NCI-H2081 treated with DMSO at 0.1 percent for 48 hours (cell line): ENCODE measurements at places on chromosomes 7 and 10.

DNA sequence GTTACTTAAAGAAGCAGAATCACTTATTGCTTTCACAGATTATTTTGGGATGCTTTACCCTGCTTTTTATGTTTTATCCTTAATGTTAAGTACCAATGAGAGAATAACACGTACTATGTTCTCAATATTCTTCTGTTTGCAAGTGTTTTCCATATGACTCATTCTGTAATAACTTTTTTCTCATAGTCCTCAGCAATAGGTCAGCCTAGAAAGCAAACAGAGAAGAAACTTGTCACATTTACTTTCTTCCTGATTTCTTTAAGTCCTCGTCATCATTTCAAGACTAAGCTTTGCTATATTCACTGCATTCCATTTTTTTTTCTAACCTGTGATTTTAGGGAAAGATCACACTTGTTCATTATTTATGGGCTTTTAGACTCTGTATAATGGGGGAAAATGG is 6.8 kb upstream of the AGR2 start:
- no peak for DNase-seq

DNA sequence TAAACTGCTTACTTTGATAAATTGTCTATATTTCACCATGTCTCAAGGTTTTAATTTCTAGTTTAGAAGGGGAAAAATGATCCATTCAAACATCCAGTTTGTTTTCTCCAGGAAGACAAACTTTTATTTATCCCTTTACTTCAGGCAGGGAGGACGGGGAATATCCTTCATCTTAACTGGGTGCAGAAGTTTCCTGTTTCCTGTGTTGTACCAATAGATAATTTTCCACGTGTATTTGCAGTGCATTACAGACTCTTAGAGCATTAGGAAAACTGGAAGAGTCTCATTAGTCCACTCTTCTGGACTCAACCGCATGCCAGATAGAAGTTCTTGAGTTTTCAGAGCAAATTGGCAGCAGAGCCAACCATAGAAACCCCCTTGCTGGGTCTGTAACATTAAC is 39.4 kb upstream of the PIP4K2A start:
- no peak for DNase-seq

GRCh38 chr7:45543473-45543872 is 30.7 kb upstream of the ADCY1 start:
- no peak for DNase-seq

DNA sequence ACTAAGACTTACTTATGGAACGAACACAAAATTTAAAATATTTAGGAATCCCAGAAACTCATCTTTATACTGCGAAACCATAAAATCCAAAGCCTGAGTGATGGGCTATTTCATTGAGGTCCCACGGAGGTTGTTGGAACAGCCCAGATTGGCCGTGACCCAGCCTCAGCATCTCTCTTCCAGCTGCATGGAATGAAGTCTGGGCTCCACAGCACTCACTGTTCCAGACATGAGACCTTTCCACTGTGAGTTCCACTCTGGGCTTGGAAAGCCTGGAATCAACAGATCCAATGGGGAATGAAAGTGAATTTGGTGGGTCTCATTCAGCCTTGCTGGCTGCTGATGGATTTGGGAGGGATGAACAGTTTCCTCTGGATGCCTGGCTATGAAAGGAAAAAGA is 184.9 kb downstream of the EMX2 start:
- no peak for DNase-seq

DNA sequence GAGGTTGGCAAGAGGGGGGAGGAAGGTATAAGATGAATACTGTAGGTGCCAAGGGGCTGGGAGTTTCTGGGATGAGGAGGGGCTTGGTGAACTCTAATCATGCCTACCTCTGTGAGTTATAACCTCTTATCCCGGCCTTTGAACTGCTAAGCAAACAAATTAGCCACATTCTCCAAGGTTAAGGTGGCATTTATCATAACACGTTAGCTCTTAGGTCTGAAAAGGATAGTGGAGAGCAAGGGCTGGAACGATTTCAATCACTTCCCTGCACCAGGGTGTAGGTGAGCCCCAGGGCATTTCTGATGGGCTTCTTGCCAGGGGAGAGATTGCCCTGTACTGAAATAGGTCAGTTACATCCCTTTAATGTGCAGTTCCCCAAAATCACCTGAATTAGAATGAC is 28.6 kb upstream of the DMBT1 start:
- no peak for DNase-seq
